ENCODE measurements at places on chromosomes 3 and 15.

GRCh38 chr3:1943395-1944118 is 155.1 kb upstream of the CNTN4 start:
- DNase-seq, result no peak

DNA sequence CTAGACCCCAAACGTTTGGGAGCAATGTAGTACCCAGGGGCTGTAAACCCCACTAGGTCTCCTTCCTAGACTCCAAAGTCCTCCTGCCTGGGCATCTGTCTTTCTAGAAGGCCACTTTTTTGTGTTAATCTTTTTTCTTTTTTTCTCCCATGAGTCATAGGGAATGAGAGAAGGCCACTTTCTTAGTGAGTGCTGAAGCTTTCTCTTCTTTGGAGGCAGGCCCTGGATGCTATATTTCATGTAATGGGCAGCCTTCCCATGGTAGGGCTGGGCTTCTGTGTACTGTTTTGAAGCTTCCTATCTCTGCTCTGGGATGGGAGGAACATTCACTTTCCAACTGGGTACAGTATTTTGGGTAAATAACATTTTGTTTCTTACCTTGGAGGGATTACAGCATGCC is 15.2 kb upstream of the RTP2 start:
- no peak for DNase-seq

- no peak for DNase-seq
Observed at GRCh38 chr15:84928843-84929168, 44.3 kb downstream of the SLC28A1 start.

GRCh38 chr3:48945432-48945831 is 26.8 kb downstream of the ARIH2 start:
- DNase-seq, result no peak
